ENCODE measurements at places on chromosomes 7 and 10.

DNA sequence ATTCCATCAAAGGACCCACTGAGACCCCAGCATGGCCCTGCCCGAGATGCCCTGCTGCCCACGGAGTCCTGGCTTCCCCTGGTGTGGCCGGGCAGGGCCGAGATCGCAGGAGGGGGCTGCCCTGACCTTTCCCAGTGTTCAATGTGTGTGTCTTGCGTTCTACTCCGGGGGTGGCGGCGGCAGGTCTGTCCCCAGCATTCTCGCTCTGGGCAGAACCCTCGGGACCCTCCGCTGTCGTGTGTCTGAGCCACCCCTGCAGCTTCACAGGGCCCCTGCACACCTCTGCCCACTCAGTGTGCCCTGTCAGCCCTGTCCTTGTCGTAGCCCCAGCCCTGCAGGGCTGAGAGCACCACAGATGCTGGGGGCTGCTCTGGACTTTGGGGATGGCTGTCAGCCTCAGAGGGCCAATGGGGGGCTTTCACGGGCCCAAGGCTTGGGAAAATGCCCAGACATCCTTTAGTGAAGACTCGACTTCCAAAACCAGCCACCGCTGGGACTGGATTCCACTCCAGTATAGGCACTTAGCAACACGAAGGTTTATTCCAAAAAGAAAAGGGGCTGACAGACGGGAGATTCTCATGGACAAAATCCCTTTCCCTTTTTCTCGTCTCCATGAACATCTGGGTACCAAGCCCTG, 30.0 kb upstream of the KNDC1 start:
- no peak for DNase-seq

DNA sequence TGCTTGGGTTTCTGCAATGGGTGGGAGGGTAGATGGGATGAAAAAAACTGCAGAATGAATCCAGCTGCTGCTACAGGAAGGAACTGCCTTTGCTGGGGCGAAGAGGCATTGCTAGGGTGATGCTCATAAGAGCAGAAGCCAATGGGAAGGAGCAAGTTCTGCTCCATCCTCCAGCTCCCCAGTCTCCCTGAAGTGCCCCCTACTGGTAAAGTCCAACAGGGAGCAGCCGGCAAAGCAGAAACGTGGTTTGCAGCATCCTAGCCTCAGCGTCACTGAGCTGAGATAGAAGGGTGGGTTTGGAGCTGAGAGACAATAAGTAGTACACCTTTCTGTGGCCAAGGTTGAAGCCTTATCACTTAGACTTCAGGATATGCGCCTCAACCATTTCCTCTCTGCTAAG, 220.5 kb downstream of the CCSER2 start:
- no peak for DNase-seq

GRCh38 chr7:88429382-88429781, 122.7 kb upstream of the STEAP4 start:
- DNase-seq = no peak

GRCh38 chr7:69840248-69840647, 242.0 kb downstream of the AUTS2 start:
- DNase-seq = no peak

GRCh38 chr7:5519515-5519928, 95.9 kb upstream of the TNRC18 start:
- no peak for DNase-seq

DNA sequence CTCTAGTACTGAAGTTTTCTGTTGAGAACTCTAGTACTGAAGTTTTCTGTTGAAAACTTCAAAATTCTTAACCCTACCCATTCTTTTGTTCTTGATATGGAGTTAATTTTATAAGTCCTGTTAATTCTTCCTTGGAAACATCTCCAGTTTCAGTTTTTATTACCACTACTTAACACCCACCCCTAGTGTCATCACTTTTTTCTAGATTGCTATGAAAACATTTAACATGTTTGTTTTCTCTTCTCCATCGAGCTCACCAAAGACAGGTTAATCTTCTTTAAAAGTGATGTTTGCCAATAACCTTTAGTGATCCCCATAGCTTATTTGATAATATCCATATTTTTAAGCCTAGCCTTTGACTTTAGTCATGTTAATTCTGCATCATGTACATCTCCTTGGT, 147.9 kb downstream of the PPP1R9A start:
- no peak for DNase-seq

DNA sequence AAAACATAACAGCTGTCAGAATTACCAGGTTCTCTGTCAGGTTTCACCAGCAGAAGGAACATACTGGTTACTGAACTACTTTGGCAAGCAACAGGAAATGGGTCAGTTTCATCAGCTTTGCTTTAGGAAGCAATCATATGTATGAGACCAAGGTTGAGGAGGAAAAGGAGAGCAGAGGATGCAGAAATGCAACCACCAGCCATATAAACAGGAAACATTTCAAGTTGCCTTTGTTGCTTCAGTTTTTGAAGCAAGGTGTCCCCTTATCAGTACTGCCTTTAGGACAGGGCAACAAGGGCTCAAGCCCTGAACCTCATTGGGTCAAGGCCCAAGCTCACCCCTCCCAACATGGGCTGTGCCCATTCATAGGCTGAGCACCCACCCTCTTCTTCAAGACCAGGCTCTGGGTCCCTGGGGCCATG, 10.2 kb downstream of the HIPK2 start:
- DNase-seq = no peak

- no peak for DNase-seq
These were observed 329.4 kb downstream of the KCNMA1 start for GRCh38 chr10:77308084-77308732.

DNA sequence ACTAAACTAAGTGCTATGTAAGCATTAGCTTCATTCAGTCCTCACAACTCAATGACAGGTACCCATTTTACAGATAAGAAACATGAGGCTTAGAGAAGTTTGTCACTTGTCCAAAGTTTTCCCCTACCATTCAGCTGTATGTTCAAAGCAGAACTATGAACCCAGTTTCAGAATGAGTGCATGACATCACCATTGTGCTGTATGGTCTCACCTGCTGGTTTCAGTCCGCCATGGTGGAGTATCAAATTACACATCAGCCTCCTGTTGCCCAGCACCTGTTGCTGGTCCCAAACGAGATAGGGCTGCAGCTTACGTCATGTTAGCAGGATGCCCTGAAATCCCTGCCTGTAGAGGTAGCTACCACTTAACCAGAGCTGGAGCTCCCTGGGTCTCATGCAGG, 95.0 kb downstream of the DYNC1I1 start:
- DNase-seq = no peak

DNA sequence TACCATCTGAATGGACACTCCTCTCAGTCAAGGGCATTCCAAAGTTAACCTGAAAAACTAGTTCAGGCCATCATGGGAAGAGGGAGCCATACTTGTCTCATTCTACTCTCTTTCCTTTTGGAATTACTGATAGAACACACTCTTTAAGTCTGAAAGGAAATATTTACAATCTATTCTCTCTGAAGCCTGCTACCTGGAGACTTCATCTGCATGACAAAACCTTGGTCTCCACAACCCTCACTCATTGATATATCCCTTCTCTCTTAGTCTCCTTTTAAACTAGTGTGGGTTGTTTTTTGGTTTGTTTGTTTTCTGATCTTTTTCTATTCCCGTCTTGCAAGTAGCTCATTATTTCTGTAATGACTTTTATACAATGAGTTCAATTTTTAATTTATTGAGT, 169.5 kb downstream of the C1GALT1 start:
- no peak for DNase-seq

DNA sequence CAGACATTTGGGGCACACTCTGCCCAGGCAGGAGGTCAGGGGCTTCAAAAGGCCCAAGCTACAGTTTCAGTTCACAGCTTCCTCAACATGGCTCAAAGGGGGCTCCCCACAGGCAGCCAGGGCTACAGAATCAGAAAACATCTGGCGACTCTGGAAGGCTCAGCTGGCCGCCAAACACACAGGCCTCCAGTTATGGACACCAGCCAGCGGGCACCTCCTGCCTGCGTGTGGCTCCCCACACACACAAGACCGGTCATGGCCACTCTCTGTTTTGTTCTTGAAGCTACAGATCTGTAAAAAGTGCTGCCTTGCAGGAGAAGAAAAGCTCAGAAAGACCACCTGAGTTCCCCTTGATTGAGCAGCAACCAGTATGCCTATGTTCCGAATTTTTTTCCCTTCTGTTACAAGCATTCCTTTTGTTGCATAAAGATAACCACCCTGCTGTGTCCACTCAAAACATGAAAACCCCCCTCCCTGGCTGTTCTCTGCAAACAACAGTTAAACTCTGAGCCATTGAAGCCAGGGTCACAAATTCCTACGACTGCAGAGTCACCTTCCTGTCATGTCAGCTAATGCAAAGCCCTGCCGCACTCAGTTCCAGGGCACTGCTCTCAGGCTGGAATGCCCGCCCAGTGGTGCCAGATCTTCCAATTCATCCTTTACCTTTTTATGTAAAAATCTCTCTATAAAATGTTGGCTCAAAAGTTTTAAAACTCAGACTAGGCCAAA, 33.6 kb downstream of the VSTM4 start:
- DNase-seq = no peak

- no peak for DNase-seq
These were observed 115.6 kb downstream of the CDK6 start for GRCh38 chr7:92720604-92721350.
